ENCODE measurements at places on chromosomes 3 and 15. TPM values are rescaled to one million over a fixed set of nuclear protein-coding genes. Genes with fewer than 3 reads are reported as not detected.

The HACL1 gene
- total RNA-seq: 27.7 TPM

The TMOD3 gene
- total RNA-seq: 65.8 TPM

The AP4E1 gene
- total RNA-seq: 9.9 TPM

The ATP13A5 gene
- 1.1 TPM for total RNA-seq

The EPHA3 gene
- total RNA-seq: 11.7 TPM

The CTXN2 gene
- not detected for total RNA-seq

The SUCNR1 gene
- 2.5 TPM for total RNA-seq

The GRAMD1C gene
- total RNA-seq: 7.5 TPM

The HGD gene
- total RNA-seq: 2.2 TPM

The CFAP100 gene
- total RNA-seq: 31.9 TPM

GRCh38 chr3:195131176-195131575 is 139.8 kb downstream of the XXYLT1 start:
- DNase-seq: no peak

- DNase-seq: no peak
Observed at GRCh38 chr3:43426388-43426787, 140.0 kb downstream of the SNRK start.

DNA sequence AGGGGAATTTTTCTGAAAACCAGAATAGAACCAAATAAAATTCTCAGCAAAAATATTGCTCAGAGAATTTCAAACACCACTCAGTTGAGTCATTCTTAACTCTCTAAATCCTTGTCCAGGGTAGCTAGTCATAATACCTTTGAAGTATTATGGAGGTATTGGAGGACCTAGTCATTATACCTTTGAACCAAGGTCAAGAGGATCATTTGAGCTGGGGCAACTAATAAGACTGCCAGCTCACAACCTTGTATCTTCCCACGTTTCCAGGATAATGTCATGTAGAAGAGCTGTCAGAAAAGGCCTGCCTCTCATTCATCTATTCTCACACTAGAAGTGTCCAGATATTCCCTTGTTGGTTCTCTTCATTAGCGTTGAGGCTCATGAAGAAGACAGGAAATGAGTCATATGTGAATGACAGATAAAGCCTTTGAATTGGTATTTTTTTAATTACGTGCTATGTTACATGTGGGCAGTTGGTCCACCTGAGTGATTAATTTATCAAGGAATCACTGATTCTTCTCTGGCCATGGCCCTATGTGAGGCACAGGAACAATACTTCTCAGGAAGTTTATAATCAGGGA is 48.3 kb downstream of the TOPAZ1 start:
- no peak for DNase-seq

DNA sequence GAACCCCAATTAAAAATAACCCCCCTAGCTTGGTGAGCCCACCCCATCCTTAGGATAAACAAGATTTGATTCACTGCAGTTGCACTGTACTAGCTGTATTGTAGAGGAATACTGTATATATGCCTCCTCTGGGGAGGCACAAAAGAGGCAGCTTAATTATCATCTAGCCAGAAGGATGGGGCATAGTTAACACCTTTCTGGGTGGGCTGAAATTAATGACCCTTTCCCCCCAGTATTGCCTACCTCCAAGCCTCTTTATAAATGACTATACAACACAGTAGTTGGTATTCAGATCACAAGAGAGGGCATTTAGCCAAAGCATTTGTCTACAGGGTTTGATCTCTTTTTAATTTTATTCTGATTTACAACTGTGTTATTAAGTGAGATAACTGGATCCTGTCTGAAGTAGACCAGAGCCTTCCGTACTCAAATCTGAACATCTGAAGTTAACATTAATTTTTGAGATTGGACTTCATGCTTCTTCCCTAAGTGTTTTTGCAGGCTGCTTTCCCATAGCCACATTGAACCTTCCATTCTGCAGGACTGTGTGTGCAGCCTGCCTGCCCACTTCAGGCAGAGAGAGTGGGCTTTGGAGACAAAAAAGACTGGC is 807.0 kb upstream of the ARRDC4 start:
- DNase-seq: no peak

DNA sequence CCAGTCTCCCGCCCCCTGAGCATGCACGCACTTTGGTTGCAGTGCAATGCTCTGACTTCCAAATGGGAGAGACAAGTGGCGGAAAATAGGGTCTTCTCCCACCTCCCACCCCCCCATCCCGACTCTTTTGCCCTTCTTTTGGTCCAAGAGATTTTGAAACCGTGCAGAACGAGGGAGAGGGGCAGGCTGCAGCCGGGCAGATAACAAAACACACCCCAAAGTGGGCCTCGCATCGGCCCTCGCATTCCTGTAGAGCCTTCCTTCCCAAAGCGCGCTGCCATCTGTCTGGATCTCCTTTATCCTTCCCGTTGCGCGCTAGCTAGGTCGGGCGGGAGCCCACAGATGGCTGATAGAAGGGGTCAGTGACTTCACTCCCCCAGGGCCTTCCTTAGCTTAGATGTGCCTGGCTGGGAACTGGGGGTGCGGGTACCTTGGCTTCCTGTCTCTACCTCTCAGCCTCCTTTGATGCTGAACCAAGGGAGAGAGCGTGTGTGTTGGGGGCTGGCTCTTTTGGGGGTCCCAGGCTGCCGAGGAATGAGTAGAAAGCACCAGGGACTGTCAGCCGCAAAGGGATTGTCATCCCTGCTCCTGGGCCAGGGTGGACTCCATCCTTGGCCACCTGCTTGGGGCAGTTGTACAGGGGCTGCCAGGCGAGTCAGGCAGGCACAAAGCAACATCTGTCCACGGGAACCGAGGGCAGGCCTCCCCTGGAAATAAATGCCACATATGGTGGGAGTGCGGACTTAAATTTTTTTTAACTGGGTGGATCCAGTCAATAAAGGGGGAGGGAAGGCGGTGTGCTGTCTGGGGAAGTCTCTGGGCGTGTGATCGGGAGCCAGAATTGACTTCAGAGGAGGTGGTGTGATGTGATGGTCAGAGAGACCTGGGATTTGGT is 1.8 kb downstream of the SMAD3 start:
- no peak for DNase-seq

DNA sequence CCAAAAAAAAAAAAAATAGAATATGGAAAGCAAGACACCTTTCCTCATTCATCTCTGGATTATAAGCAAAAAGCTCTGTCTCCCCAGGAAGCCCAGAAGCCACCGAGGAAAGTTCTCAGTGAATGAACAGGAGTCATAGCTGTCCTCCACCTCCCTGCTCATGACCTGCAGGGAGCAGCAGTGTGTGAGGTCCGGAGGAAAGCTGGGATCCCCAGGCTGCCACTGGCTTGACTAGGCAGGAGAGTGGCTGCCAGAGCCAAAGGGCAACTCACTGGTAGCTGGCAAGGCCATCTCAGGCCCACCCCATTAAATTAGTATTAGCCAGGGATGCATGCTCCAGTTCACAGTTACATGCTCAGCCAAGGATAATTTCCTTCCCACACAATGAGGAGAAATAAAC is 191.6 kb upstream of the STT3B start:
- DNase-seq: no peak

GRCh38 chr3:108041253-108041652 is 49.6 kb downstream of the CD47 start:
- DNase-seq: no peak

GRCh38 chr3:52450489-52451236 is 3.2 kb downstream of the TNNC1 start:
- no peak for DNase-seq

DNA sequence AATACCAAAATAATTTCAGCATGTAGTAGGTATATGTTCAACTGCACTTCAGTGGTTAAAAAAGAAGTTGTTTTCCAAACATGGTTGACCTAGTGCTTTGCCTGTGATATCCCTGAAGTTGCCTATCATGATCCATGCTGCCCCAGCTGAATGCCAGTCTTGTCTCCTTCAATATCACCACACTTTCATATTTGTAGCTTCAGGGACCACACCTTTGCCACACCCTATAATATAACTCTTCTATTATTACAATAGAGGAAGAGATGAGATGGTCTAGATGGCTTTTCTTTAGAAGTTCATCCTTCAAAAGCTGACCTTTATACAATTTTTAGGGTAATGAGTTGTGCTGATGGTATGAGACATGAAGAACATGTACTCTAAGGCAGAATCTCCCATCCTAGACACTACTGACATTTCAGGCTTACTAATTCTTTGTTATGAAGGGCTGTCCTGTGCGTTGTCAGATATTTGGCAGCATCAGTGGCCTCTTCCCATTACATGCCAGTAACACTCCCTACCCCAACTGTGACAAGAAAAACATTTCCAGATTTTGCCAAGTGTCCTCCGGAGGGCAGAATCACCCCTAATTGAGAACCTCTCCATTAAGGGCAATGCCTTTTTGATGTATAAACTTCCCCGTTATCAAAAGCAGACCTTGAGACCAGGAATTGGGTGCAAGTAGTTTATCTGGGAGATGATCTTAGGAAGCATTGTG is 76.2 kb upstream of the PLCL2 start:
- no peak for DNase-seq

- peak; percentile 34 for DNase-seq
Observed at GRCh38 chr3:187197335-187197649, at the start of gene RTP1. TSS of gene RTP1 (plus strand) at chr3:187197486. CDS start at chr3:187197516, 30 bp downstream.

- no peak for DNase-seq
Observed at GRCh38 chr3:38337703-38338102, 8.9 kb upstream of the XYLB start.

DNA sequence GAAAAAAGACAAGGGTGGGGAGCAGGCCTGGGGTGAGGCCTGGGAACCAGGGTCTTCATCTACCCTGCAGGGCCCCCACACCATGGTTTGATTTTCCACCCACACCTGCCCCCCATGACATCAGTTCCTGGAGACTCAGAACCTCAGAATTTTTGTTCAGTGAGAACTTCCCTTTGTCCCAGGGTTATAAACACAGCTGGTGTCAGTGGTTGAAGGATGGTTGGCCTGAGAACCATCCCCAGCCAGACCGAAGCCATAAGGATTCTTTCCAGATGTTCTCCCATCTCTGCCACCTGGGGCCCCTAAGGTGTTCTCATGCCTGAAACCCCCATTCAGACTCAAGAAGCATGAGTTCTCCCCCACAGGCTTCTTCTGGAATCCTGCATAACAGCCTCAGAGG is 16.6 kb downstream of the CCDC33 start:
- no peak for DNase-seq

- no peak for DNase-seq
Observed at GRCh38 chr15:38471974-38472373, 18.0 kb downstream of the FAM98B start.

DNA sequence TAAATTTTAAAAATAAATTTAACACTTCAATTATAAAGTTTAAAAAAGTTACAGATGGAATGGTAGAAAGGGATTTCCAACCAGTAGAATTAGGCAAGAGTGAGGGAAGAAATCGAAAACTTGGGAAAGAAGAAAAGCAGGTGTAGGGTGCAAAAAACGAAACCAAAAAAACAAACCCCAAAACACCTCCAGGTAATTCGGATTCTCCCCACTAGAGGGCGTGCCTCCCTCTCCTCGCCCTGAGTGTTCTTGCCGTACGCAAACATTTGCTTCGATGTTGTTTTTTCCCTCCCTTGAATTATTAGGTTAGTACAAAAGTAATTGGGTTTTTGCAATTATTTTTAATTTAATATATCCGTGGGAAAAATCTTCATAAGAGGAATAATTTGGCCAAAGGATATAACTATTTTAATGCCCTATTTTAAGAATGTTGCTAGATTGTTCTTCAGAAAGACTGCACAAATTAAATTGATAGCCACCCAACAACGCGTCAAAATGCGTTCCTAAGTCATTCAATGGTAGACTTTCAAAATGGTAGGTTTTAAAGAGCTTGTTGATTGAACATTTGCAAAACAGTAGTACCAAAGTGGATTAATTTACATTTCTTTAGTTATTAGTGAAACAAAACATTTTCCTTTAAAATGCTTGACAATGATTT is 63.7 kb downstream of the SLC30A4 start:
- DNase-seq: peak; percentile 65

DNA sequence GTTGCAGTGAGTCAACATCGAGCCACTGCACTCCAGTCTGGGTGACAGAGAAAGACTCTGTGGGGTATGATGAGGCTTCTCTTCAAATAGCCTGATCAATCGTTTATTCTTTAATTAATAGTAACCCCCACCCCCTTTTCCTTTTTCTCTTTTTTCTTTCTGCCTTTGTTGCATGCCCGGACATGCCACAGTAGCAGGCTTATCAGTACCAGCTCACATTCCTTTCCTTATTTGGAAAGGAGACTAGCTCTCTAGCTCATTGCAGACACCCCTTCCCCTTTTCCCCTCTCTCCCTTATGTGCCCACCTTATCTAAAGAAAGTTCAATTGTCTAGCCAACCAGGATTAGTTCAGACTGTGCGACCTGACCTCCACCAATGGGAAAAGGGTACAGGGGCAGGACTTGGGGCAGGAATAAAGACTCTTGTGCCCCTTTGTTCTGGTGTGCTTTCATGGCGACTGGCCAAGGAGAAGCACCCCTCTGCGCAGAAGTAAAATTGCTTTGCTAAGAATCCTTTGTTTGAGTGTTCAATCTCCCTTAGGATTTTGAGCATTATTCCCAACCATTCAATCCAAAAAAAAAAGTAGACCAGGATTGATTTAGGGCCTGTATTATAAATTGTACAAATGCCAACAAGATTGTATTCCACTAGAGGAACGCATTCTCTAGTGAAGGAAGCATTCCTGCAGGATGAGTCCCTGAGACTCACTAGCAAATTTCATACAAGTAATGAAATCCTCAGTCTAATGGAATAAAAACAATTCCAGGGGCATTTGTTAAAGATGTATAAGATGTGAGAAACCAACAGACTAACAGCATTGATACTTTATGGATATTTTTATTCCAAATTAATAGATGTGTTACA is 95.8 kb upstream of the SNRPN start:
- DNase-seq: peak; percentile 34

DNA sequence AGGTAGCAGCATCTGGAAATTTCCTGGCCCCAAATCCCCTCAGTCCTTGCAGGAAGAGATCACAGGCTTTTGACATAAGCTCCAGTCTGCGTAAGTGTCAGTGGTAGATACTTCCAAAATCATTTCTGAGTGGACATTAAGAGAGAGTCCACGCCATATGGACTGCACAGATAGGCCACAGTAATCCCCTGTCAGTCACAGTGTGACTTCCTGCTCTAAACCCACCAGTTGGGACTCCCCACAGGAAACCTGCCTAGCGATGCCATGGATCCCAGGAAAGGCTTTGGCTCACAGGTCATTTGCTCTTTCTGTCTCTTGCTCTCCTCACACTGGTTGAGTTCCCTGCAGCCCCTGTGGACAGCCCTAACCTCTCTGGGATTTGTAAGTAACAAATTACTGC is 28.8 kb upstream of the MKRN3 start:
- no peak for DNase-seq

DNA sequence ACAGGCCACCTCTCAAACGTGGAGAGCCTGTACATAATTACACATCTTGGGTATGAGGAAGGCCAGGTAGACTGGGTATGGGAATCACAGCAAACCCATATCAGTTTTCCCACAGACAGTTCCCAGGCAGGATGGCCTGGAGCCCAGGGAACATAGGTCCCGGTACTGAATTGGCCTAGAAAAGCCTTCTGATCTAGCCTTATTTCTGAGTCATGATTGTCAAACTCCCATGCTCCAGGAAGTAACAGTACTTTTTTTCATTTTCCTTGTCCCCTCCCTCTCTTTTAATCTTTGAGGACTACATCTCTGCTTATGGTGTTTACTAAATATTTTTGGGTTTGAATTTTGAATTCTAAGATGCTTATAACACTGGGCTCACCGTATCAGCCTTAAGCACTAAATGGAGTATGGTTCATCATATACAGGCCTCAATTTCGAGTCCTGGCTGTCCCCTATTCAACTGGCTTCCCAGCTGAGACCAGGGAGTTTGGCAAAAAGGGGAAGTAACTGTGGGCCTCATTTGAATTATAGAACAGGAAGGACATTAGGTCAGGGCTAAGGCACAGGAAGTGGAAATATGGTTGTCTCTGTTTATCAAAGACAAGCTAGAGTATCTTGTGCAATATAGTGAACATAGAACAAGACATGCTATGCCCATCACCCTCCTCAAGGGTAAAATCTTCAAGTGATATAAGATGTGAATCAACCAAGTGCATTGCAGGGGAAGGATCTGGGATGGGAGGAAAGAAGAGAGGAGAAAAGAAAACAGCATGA is 494.6 kb downstream of the NTRK3 start:
- no peak for DNase-seq
